CD4-positive, alpha-beta T cell (primary cell): ENCODE measurements at places on chromosomes 2 and 18.

DNA sequence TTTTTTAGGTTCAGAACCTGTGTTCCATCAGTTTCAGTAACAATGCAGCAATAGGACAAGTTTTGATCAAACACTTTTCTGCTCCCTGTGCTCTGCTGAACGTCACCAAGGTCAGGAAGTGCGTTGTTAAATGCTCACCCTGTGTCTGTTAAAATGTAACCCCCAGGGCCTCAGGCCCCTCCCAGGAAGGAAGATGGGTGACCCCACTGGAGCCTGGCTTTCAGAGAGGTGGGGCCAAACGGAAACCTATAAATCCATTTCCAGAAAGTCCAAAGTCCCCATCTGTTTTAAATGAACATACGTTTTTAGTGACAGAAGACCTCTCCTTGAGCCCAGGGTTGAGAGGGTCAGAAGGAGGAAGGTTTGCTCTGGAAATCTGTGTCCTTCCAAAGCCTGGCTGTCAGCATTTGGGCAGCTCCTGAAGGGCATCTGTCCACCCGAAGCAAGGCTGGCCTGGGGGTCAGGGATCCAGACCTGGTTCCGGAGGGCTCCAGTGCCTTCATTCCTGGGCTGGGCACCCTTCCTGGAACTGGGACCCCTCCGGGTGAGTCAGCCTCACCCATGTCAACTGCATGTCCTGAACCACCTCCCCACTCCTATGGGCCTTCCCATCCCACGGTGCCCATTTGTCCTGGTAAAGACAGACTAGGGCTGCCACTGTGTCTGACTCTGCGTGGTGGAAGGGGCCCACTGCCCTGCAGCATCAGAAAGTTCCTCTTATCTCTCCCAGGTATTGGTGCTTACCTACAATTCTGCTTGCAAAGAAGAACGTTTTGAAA, 117.4 kb upstream of the COPS8 start:
- DNase-seq, result peak; percentile 27

- DNase-seq, result no peak
Observed at GRCh38 chr2:144583381-144583729, 63.4 kb upstream of the ZEB2 start.

DNA sequence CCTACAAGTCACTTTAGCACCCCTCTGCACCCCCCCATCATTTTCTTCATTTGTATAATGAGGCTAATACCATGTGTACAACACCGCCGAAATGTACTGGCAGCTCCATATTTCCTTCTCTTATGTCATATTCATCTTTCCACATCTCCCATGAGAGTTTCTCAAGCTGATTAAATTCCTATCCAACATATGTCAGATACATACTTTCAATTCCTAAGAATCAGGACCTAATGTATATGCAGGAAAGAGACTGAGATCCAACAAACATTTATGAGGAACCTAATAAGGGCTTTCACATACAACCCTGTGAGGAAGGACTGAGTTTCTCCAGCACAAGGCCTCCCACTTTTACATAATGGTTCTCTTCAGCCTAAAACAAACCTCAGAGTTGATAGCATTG, 41.9 kb downstream of the PRKD3 start:
- no peak for DNase-seq

DNA sequence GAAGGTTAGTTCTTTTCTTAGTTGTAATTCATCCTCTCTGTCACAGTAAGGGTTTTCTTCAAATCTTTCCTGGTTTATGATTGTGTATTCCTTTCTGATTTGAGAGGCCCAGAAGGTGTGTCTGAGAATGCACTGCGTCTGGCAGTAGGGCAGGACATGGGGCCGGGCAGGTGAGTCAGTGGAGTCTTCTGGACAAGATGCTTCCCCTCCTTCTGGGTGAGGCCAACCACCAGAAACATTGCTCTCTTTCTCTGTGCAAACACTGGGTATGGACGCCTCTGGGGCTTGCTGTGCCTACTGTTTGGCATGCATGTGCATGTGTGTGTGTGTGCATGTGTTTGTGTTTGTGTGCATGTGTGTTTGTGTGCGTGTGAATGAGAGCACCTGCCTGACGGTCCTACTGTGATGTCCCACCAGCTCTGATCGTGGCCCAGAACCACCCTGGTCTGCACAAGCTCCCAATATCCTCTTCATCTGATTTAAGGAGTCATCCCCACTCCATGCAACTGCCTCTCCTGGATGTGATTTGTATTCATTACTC, 93.2 kb upstream of the DLX2 start:
- DNase-seq, result no peak

GRCh38 chr2:111664275-111664850, 219.6 kb downstream of the ANAPC1 start:
- DNase-seq, result no peak

DNA sequence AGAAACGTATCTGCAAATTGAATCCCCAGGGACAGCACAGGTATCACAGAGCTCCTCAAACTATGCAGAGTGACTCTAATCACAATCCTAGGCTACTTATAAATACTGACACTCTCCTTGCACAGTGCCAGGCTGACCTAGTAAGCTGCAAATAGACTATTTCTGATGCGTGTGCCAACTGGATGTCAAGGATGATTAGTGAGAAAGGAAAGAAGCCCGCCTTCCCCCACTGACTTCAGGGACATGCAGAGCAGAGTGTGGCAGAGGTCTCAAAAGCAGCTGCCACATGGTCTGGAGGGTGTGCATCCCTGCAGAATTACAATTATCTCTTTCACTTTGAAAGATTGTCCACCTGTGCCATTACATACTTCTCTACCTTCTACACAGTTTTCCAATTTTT, 235.6 kb downstream of the CPS1 start:
- no peak for DNase-seq

DNA sequence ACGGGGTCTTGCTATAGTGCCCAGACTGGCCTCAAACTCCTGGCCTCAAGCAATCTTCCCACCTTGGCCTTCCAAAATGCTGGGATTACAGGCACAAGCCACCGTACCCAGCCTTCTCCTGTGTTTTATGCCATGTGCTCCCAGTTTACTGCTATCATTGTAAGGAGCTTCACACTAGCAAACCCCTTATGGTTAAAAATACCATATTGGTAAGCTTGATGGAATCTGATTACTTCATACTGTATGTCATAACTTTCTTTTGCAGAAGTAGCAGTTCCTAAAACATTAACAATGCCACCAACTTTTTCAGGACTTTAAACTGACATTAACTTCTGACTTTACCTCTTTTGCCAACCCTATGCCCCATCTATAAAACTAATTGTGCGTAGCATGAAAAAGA, 36.2 kb downstream of the HAT1 start:
- no peak for DNase-seq

DNA sequence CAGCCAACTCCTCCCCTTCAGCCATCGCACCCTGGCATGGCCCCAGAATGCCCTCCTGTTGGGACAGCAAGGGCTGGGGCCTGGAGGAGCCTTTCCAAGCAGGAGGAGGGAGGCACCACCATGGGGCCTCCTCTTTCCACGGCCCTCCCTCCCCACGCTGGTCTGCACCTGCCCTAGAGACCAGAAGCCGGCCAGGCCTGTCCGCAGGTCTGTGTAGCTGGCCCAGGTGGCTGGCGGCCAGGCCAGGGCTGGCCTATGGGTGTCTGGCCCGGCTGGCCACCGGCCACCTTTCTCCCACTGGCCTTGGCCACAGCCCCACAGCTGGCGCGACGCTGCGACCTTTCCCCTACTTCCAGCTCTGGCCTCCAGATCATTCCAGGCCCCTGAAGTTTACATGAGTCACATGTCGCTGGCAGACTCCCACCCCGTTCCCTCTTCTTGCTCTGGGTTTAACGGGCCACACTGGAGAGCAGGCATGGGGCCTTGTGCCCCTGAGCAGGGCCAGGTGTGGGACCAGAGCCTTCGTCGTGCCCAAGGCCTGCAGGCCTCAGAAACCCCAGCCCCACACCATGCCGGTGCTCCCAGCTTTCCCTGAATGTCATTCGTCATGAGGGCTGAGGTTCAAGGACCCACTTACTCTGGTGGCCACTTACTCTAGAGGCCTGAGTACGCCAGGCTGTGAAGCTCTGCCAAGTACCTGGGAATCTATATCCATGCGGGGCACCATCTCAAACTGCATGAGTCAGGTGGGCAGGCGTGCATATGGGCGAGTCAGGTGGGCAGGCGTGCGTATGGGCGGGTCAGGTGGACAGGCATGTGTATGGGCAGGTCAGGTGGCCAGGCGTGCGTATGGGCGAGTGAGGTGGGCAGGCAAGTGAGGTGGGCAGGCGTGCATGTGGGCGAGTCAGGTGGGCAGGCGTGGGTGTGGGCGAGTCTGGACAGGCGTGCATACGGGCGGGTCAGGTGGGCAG, 33.3 kb upstream of the KLF11 start:
- no peak for DNase-seq

GRCh38 chr2:177395351-177396065, 2.9 kb downstream of the AGPS start:
- DNase-seq, result no peak

DNA sequence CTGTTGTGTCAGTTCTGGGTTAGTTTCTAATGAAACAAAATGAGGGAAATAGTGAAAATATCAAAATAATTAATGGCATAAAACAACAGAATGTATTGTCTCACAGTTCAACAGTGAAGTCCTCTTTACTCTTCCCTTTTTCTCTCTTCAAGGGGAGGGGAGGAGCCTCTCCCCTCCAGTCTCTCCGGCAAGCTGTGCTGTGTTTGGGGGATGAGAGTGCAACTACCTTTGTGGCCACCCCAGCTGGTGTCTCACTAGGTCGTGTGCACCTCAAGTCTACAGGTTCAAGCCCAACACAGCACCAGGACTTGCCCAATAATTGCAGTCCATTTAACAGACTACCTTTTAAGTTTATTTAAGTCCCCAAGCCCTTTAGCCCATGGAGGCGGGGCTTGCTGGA, 271.7 kb upstream of the DOK6 start:
- DNase-seq, result no peak

- DNase-seq, result no peak
Observed at GRCh38 chr2:170723446-170723958, 8.4 kb downstream of the SP5 start.

GRCh38 chr2:132731441-132731840, 61.4 kb upstream of the LYPD1 start:
- no peak for DNase-seq

DNA sequence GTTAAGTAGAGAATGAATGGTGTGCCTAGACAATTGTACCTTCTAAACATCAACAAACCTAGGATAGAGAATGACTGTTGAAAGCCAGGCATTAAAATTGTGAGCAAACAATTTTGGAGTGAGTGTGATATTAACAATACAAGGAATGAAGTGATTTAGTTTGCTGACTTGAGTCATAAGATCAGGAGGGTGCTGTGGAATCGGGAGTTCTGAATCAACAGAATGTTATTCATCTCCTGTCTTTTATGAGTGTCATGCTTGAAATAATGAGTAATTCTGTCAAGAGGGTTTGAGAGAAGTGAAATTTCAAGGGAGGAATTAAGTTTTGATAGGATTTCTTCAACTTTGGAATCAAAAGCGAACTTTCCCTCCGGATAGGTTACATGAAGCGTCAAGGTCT, 214.4 kb upstream of the DSEL start:
- no peak for DNase-seq

- DNase-seq, result no peak
Observed at GRCh38 chr2:192487636-192488035, 292.9 kb upstream of the TMEFF2 start.

DNA sequence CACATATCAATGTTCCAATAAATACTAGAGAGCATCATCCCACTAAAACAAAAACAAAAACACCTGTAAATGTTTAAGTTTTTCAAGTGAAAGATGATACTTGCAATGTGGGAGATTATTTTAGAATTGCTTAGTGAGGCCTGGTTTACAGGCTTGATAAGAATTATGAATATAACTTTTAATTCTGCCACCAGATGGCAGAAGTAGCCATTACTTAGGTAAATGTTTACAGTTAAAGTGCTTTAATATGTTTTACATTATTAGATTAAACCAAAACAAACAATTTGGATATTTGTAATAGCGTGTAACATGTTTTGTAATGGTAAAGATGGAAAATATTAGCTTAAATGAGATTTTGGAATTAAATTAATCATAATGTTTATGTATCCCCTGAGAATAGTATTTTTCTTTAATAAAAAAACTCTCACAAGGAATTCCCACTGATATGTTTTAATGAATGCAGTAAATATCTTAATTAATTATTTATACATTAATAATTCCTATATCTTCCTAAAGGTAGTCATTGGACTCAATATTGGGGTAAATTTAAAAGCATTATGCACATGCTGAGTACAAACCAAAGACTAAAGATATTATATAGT, 522.0 kb downstream of the SPAG16 start:
- no peak for DNase-seq

DNA sequence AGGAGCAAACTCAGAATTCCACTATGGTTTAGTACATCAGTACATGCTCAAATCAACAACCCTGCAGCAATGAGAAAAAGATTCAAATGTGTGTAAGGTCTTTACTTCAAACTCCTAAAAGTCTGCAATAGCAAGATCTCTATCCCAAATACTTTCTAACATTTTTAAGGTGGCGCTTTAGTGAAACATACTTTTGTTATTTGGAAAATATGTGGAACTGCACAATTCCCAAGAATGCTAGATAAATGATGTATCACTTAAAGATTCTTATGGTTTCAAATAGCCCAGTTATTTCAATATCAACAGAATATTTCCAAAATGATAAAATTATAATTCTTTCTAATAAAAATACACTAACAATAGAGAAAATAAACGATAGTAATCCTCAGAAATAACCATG, 227.6 kb upstream of the SMAD7 start:
- DNase-seq, result no peak

- no peak for DNase-seq
Observed at GRCh38 chr2:18701546-18701945, 112.2 kb upstream of the NT5C1B start.

DNA sequence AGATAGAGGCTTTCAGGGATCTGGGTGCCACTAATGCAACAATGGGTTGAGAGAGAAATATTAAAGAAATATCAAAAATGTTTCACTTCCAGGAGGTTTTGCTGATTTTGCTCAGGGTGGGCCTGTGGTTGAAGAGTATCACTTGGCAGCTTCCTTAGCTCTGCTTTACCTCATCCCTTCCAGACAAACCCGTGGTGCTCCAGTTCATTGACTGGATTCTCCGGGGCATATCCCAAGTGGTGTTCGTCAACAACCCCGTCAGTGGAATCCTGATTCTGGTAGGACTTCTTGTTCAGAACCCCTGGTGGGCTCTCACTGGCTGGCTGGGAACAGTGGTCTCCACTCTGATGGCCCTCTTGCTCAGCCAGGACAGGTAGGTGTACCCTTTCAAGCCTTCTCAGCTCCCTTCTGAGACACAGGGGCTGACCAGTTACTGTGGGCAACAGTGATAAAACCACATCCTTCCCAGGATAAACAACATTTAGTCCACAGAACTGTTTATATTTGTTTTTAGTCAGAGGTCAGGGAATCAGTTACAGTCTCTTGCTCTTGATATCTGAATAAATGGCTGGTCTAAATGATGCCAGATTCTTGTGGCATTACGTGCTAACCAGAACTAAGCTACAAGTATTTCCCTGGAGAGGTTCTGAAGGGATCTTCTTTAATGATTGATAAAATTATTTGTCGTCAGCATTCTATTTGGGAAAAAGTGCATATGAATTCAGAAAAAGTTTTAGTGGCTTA, 7.0 kb downstream of the SLC14A1 start:
- no peak for DNase-seq
